ENCODE measurements at places on chromosomes 16 and 17.

DNA sequence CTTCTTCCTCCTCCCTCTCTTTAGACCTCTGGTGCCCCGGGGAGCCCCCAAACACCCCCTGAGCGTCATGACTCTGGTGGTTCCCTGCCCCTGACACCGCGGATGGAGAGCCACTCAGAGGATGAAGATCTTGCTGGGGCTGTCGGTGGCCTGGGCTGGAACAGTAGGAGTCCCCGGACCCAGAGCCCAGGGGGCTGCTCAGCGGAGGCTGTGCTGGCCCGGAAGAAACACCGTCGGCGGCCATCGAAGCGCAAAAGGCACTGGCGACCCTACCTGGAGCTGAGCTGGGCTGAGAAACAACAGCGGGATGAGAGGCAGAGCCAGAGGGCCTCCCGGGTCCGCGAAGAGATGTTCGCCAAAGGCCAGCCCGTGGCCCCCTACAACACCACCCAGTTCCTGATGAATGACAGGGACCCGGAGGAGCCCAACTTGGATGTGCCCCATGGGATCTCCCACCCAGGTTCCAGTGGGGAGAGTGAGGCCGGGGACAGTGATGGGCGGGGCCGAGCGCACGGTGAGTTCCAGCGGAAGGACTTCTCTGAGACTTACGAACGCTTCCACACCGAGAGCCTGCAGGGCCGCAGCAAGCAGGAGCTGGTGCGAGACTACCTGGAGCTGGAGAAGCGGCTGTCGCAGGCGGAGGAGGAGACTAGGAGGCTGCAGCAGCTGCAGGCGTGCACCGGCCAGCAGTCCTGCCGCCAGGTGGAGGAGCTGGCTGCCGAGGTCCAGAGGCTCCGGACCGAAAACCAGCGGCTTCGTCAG lies 7.5 kb downstream of the HEXIM2 start:
- DNase-seq = peak; percentile 88

- DNase-seq = no peak
Measured at GRCh38 chr16:2494616-2495015, 19.1 kb upstream of the ATP6V0C start.

DNA sequence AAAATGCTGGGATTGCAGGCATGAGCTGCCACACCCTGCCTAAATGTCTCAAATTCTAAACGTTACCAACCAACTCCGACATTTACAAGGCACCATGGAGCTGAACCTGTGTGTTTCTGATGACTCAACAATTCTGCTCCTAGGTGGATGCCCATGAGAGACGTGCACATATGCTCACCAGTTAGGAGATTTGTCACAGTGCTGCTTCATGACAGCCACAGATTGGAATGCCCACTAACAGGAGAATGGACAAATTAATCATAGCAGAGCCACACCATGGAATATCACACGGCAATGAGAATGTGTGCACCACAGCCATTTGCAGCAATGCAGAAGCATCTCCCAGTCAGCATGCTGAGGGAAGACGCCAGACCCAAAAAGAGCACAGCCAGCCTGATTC lies 8.0 kb upstream of the KCNG4 start:
- no peak for DNase-seq

DNA sequence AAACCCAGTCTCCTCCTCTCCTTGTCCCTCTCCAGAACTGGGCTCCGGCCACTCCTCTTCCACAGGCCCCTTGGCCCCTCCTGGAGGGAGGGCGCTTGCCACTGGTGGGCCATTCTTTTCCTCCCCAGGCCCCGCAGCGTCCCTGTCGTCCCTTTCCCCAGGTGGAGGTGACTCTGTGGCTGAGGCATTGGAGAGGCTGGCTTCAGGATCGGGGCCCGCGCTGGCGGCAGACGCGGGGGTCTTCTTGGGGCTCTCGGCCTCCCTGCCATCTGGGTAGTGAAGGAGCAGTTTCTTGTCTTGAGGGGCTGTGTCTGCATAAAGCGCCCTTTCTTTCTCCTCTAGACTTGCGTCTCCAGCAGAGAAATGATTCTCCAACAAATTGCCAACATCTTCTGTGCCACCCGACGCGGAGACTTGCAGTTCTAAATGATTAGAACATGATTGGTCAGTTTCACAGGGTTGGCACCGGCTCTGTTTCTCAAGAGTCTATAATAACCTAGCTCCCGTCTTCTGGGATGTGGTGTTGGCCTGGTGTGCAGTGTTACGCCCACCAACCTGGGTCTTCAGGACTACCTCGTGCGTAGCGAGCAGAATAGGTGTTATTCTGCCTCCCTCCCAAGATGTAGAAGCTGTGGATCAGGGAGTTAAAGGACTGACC lies 34.1 kb downstream of the SRL start:
- no peak for DNase-seq

DNA sequence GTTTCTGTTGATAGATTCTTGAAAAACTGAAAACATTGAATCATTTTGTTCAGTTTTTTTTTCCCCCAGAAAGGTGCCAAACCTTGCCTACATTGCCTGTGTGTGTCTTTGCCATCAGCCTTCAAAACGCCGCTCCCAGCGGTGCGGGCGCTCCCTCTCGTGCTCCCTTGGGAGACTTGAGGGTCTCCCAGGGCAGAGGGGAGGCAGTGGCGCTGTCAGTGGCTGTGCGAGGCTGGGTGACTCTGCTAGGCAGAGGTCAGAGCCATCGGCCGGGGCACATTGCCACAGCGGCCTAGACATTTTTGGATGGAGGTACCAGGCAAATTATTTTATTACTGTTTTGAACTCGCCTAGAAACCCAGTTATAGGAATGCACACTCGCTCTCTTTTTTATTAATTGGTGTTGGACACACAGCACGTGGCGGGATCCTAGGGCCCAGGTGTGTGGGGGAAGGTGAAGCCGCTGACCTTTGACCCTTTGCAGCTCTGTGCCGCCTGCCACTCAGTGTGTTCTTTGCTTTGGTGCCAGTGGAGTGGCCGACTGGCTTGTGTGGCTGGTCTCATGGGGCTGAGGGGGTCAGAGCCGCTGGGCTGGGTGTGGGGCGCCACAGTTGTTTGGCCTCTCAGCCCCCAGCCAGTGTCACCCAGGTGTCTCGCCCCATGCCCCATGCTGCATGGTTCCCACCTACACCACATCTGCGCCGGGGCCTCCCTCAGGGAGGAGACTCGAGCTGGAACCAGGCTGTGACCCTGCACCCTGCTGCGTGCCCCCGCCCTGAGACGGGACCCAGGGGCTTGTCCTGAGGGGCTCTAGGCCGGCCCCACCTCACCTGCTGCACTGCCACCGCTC lies 115.7 kb downstream of the BANP start:
- DNase-seq = no peak

DNA sequence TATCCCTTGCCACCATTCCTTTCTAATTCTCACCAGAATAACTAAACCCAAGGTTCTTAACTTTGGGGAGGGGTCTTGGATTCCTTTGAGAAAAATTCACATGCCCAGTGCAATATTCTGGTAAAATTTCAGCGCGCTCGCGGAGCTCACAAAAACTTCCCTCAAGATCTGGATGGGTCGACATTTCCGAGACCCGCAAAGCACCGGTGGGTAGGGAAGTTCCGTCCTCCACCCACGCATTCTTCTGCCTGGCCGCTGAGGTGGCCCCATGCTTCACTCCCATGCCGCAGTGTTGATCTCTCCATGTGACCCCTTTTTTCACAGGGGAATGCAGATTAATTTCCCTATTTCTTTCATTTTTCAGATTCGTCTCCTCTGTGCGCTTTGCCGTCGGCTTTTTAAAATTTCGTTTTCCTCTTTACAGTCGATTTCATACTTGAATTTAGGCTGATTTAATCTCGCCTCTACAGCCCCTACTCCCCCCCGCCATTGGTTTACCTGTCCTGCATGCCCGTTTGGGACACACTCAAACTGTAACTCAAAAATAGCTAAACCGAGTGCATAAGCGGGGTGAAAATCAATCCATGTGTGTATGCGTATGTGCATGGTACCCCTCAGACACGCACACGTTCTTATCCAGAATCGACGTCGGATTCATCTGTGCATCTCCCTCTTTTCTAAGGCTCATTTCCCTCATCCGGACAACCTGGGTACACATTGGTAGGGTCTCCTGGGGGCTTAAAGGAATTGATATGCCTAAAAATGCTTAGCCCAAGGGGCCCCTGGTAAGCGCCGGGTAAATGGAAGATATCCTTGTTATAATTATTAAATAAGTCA lies 1.4 kb upstream of the SP6 start:
- no peak for DNase-seq

DNA sequence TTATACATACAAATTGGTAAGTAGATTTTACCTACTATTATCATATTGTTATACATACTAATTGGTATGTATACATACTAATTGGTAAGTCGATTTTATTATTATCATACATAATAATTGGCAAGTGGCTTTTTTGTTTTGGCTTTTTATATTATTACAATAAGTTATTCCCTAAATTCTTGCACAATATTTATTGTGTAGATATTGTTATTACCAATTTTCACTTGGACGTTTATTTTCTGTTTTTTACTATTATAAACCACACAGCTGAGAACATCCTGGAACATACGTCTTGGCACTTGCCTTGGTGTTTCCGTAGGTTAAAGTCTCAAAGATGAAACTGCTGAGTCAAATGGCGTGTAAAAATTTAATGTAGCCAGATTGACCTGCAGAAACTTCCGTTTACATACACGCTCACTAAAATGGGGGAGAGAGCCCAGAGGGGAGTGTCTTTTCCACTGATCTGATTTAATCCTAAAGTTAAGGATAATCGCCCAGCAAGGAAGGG lies 18.9 kb downstream of the GNGT2 start:
- no peak for DNase-seq

DNA sequence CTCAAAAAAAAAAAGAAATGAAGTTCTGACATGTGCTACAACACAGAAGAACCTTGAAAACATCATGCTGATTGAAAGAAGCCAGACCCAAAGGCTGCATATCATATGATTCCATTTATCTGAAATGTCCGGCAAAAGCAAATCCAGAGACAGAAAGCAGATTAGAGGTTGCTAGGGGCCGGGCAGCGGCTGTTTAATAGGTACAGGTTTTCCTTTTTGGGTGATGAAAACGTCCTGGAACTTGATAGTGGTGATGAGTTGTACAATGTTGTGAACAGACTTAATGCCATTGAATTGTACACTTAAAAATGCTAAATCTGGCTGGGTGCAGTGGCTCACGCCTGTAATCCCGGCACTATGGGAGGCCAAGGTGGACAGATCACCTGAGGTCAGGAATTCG lies 166.5 kb downstream of the NTN1 start:
- DNase-seq = no peak

GRCh38 chr17:8887834-8888703 lies 20.6 kb upstream of the PIK3R6 start:
- peak; percentile 99 for DNase-seq

DNA sequence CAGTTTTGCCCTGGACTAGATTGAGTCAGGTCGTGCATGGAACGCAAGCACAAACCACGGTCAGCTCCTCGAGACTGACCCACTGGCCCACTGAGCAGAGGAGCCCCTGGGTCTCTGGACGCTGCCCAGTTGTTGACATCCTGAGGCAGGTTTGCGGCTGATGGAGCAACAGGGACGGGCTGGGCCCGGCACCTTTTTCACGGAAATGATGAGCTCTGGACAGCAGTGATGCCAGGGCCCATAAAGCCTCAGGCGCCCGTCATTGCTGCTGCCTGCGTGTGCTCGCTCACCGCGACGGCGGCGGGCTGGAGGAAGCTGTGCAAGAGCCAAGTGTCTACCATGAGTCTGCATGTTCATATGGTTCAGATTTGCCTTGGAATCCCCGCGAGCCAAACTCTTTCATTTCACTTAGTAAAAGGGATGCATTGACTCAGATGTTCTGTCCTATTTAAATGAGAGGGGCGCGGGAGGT lies 30.8 kb upstream of the CRISPLD2 start:
- no peak for DNase-seq

DNA sequence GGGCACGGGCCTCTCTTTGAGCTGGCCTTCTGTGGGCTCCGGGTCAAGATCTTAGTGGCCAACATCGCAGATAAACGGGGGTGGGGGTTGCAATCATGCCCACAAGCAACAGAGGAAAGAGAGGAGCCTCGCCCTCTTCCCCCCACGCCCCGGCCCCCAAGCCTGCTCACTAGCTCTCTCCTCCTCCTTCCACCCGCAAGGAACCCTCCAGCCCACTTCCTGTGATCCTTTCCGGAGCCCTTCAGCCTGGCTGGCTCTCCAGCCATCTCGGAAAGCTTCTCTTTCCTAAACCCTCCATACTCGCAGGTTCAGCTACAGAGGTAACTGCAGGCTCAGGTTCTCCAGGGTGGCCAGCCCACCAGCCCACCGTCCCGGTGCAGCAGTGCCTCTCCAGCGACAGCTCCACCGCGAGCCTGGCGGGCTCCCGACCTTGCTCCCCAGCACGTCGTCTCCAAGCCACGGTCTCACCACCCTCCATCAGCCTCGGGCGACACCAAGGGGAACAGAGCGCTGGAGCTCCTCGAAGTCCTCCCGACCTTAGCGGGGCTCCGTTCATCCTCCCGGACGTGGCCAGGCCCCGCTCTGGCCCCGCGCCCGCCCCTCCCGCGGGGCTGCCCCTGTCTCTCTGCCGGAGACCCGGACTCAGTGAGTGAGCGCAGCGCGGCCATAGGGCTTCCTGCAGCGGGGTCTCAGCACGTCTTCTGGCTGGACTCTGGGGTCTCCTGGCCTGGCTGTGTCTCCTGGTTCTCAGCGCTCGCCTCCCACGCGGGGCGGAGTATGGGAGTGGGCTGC lies 12.9 kb upstream of the ODF4 start:
- peak; percentile 85 for DNase-seq

DNA sequence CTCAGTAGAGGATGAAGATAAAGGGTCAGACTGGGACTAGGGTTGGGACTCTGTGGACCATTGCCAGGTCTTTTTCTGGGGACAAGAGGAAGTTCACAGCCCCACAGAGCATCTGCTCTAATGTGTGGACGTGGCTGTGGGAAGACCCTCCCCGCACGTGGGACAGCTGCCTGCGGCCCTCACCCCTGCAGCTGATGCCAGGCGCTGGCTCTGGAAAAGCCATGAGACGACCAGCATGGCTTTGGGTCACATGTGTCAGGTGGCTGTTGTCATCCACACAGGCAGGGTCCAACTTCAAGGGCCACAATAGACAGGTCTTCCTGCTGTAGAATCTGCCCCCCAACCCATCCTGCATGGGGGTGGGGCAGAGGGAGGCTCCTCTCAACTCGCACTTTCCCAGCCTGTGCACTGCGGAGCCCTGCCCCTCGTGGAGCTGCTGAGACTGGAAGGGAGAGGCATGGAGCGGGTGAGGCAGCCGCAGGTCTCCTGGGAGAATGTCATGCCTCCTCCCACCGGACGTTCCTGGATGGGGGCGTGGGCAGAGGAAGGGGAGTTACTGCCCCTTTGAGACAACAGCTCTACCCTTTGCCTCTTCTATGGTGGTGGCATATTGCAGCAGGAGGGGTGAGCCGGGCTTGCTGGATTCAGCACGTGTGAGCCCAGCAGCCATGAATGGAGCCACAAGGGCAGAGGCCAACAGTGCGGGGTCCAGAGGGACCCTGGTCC lies 53.4 kb downstream of the PIMREG start:
- peak; percentile 84 for DNase-seq
